Right kidney (tissue), 9 donors: ENCODE measurements at places on chromosomes 5 and 9.
A peak's percentile ranks its signal among the peaks of the same experiment; 100 is the strongest.

DNA sequence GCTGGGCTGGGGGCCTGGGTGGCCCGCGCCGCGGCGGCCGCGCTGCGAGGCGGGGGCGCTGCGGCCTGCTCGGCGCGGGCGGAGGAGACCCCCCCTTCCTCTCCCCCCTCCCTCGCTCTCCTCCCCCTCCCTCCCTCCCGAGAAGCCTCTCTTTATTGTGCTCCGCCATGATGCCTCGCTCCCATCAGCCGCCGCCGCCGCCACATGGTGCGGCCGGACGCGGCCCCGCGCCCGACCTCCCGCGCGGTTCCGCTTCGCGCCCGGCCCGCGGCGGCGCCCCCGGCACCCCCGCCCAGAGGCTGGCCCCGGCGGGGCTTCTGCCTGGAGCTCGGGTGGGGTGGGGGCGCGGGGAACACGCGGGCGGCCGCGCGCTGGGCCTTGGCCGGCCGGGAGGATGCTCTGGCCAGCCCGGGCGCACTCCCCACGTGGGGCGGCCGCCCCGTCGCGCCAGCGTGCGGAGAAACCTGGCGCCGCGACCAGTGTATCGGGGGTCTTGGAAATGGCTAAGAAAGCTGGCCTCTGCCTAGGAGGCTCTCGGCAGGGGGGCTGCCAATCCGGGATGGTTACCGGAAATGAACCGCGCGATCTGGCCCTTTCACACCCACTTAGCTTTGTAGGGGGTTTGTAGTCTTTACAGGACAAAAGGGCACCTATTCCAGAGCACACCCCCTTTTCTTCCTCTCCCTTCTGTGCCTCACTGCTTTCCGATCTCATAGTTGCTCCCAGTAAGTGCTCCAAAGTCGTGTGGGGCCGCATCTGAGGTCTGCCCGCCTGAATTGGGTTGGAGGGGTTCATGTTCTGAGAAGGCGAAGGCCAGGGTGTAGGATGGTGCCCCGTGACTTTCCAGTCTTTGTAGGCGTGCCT is 1.0 kb downstream of the SET start:
- DNase-seq: peak; percentile 41

DNA sequence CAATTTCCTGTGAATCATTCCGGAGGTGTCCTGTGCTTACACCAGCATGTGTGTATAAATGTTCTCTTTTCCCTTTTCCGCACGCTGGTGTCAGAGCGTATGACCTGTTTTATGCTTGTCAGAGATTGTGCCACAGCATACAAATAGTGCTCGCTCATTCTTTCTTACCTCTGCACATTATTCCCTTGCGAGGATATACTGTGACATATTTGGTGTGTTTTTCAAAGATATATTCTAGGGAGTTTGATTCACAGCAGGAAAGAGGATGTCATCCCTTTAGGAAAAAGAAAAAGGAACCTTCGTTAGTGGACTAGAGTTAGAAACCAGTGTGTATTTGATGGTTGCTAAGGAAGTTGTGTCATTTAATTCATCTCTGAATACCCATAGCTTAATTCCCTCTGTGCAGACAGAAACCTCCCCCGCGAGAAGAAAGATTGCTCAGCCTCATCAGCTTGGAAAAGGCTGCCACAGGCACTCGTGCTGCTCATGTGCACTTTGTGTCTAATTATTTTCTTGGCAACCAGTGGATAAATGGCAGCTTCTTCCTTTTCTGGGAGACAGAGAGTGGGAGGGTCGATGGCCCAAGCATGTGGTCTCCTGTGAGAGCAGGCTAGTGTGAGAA is 14.7 kb upstream of the CCIN start:
- DNase-seq: peak; percentile 56

GRCh38 chr5:8288897-8289516 is 420.1 kb downstream of the MTRR start:
- DNase-seq: no peak

DNA sequence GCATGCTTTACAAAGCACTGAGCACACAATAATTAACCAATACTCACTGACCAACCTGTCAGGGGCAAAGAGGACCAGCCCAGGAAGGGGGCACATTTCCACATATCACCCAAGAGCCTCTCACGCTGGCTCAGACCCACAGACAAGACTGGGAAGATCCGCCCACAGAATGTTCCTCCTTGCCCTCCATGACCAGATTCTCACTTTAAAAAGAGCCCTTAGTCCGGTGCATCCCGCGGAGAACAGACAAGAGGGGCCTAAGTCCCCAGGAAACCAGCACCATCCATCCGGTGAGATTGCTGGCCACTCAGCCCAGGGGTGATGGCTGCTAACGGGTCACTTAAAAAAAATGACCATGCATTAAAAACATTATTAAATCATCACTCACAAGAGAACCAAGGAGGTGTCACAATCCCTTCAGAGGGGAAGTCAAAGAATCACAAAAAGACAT is 32.9 kb downstream of the SEMA4D start:
- no peak for DNase-seq

- DNase-seq: no peak
These were observed 47.5 kb downstream of the DBH start for GRCh38 chr9:133683586-133684120.

- no peak for DNase-seq
These were observed 86.2 kb downstream of the GIN1 start for GRCh38 chr5:103033696-103034095.

- no peak for DNase-seq
These were observed 121.0 kb upstream of the NR3C1 start for GRCh38 chr5:143524338-143524945.

DNA sequence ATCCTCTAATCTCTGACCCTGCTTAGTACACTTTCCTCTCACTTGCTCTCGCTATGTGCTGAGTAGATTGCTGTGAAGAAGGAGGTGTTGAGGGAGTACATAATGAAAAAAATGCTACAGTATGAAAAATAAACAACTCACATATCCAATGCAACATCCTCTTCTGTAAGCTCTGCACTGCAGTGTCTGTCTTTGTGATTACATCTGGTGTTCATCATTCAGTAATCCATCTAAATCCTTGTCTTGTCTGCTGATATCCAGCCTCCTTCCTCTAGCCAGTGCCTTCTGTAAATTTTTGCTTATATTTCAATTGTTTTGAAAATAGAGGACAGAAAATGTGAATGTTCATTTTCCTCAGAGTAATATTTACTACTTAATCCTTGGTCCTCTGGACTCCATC is 57.4 kb upstream of the CDH12 start:
- no peak for DNase-seq

DNA sequence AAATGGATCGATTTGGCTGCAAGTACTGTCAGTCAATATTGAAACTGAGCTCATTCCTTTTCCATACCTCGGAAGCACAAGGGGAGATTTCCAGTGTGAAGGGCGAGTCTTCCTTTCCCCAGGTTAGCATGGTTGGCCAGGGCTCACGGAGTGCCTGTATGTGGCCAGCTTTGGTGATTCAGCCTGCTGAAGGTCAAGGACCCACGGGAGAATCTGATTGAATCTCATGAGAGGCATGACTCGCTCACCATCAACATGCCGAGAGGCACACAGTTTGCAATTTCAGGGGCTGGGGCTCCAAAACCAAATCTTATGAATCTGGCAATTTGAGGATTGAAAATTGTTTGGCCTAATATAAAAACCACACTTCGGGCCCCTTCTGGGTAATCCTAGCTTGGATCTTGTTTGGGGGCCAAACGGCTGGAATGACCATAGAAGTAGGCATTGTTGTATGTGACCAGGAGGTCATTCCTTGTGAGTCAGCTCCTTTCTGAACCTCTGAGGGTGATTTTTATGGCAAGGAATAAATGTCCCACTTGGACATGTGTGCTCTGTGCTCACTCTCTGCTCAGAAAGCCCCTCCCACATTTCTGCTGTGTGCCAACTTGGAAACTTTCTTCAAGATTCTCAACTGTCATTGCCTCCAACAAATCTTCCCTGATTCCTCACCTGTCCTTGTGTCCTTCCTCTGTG is 69.8 kb downstream of the DOCK2 start:
- DNase-seq: no peak

GRCh38 chr5:96893342-96893741 is 17.0 kb downstream of the ERAP2 start:
- DNase-seq: no peak

GRCh38 chr5:132487095-132487428 is 3.5 kb downstream of the IRF1 start:
- no peak for DNase-seq

DNA sequence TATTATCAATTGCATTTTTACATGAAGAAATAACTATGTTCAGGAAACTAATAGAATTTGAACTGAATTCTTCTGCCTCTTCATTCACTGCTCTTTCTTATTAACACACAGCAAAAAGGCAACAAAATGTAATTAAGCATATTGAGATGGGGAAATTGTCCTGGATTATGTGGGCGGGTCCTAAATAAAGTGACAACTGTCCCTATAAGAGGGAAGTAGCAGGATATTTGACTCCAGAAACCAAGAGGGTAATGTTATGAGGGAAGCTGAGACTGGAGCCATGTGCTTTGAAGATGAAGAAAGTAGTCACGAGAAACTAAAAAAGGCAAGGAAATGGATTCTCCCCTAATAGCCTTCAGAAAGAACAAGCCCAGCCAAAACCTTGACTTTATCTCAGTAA is 311.2 kb upstream of the PIK3R1 start:
- no peak for DNase-seq

GRCh38 chr5:132293066-132293991 is 865 bp upstream of the SLC22A4 start:
- DNase-seq: peak; percentile 97

DNA sequence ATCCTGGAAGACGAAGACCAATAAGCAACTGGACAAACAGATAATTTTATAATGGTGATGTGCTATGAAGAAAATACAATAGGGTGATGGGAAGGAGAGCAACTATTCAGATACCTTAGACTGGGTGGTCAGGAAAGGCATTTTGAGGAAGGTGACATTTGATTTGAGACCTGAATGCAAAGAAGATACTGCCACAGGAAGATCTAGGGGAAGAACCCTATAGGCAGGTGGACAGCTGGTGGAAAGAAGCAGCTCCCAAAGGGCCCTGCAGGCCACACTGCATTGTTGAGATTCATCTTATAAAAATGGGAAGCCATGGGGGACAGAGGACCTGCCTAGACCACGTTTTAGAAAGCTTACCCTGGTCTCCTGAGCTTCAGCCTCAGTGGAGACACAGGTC is 19.7 kb upstream of the CTNNA1 start:
- DNase-seq: no peak

DNA sequence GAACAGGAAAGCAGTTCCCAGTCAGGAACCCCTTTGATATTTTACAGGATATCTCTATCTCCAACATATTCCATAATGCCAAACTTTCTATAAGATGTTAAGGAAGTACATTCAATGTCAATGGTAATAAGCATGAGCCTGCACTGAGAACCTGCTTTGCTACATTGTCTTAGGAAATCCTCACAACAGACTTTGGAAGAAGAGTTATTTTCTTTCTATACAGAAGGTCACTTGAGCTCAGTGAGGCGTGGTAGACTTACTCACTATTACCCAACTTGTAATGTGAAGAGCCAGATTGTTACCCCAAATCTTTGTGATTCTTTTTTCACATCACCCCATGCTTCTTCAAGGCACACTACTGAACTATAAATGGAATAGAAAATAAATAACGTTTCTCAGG is 435.9 kb downstream of the DNAH5 start:
- DNase-seq: no peak

- no peak for DNase-seq
These were observed 50.8 kb downstream of the DTWD2 start for GRCh38 chr5:118937393-118938061.

DNA sequence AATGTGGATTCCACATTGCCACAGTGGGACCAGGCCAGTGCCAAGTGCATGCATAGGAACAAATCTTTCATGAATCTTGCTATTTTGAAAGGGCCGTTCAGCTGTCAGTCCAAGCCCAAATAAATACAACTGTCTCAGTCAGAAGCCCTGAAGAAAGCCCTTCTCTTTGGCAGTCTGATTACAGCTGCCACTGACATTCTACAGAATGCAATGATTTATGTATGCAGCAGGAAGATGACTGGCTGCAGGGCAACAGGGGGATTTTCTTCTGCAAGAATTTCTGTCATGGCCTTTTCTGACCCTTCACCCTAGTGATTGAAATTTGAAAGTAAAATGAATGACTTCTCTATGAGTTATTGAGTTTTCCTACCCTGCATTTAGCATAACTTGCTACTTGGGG is 86.7 kb upstream of the FER start:
- DNase-seq: no peak

DNA sequence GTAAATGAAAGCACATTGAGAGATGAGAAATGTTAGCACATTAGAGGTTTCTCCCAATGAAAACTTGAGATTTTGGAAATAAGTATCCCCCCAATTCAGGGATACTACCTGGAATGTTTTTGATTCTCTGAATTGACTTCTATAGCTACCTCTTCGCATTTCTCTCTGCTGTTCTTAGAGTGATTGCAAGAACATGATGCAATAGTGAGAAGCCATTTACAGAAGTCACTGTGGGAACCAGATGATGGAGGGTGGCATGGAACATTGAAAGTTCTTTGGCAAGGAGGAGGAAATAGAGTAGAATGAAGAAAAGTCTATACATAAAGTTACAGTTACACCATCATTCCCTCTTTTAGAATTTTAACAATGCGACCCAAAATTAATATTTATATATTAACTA is 9.2 kb downstream of the NPR3 start:
- DNase-seq: no peak

DNA sequence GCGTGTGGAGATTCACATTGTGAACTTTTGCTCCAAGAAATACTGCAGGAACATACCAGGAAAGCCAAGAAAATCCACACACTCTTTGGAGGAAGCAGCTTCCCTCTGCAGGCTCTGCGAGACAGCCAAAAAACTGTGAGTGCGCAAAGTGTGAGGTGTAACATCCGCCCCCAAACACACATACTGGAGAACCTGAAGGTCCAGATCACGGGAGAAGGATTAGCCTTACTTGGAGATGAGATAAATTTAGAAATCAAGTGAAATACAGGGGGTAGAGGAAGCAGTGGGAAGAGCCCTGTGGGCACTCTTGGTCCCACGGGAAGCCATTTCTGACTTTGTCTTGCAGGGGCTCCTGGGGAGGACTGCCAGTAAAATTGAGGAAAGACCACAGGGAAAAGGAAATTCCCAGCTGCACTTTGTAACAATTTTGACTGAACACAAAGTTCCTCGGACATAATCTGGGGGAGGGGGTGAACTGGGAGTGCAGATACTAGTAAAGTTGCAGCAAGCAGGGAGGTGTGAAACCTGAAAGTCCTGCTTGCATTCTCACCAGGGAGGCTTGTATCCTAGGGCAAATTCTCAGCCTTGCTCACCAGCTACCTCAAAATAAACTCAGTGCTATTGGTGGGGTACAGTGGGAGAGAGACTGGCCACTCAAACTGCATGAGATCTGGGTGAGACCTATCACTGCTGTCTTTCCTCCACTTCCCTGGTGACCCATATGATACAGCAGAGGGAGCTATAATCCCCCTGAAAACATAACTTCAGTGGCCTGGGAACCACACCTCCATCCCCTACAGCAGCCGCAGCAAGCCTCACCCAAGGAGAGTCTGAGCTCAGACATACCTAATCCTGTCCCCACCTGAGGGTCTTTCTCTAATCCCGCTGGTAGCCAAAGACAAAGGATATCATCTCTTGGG is 109.1 kb downstream of the ALDH1A1 start:
- DNase-seq: no peak

DNA sequence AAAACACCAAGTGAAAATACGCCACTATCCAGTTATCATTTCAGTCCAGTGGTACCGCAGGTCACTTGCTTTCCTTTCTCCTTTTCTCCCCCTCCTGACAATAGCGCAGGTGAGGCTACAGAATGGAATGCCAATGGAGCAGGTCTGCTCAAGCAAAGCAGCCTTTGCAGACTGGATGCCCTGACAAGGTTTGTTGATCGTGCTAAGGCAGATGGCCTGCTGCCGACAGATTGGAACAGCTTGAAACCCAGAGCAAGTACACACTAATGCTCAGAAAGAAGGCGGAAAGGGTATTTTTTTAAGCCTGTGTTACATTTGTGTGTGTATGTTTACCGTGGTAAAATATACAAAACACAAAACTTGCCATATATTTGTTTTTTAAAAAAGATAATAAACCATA is 19.4 kb downstream of the SPACA9 start:
- DNase-seq: no peak
